MG63 (cell line): ENCODE measurements at places on chromosomes 6 and 20. TPM values are rescaled to one million over a fixed set of nuclear protein-coding genes. Genes with fewer than 3 reads are reported as not detected.

- DNase-seq, result no peak
These were observed 56.5 kb upstream of the ADTRP start for GRCh38 chr6:11835065-11835464.

DNA sequence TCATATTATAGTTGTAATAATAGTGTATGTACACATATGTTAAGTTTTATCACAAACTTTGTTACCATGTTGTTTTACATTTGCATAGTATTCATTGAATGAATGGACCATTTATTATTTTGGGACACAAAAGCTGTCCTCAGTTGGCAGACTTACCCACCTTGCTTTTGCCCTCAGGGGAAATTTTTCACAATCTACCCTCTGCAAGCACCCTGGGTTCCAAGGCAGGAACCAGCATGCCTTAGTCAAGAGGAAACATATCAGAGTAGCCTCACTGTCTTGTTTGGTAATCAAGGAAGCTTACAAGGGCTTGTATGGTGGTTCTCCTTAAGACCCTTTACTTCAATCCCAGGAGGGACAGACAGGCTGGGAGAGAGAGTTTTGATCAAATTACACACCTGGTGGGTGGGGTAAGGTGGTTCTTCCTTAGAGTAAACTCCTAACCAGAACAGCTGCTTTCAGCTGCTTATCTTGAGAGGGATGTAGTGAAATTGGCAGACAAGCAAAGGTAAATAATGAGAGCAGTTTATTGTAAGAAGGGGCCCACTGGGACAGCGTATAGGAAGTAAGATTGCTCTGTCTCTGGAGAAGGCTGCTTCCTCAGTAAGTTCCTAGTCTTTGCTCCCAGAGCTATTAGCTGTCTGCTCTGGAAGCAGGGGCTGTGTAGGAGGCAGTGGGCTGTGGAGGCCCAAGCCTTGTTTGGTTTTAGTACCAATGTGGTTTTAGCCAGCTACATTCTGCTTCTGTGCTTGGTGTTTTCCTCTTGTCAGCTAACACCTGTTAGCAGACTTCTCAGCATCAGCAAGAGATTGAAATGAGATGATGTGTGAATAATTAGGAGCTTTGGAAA is 31.1 kb downstream of the BRPF3 start:
- no peak for DNase-seq

DNA sequence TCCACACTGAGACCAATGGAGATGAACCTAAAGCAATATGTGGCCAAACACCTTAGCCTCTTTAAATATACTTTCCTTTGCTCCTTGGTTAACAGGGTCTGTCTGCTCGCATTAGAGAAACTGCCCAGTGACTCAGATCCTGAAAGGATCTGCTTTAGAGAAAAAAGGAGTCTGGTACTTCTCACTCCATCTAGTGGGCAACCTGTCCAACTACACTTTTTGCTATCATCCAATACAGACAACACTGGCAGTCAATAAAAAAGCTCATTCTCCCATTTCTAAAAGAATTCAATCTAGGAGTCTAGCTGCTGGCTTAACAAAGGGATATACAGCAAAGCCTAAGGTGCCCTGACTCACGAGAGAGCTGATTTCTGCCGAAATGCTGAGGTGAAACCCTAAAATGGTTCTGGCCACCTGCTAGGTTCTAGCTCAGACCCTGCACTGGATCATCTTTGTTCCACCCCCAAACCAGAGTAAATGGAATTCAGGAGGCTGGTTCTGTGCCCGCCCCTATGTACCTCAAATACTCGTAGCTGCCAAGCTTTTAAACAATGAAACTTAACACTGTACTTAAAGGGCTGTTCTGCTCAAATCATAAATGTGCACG is 11.5 kb downstream of the GNL1 start:
- DNase-seq, result no peak

DNA sequence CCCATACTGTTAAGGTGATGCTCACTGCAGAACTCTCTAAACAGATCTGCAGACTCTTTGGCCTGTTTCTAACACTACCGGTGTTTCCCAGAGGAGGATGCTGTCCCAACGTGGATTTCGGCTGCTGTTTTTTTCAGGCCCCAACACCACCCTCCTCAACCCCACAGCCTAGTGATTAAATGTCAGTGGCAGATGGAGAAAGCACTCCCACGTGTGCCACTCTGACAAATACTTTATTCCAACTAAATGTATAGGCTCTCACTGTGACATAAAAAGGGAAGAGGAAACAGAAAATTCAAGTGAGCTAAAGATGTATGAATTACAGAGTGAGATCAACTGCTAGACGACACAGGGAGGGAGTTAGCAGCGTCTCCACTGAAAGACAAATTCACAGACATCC is 3.6 kb downstream of the TBC1D20 start:
- no peak for DNase-seq

DNA sequence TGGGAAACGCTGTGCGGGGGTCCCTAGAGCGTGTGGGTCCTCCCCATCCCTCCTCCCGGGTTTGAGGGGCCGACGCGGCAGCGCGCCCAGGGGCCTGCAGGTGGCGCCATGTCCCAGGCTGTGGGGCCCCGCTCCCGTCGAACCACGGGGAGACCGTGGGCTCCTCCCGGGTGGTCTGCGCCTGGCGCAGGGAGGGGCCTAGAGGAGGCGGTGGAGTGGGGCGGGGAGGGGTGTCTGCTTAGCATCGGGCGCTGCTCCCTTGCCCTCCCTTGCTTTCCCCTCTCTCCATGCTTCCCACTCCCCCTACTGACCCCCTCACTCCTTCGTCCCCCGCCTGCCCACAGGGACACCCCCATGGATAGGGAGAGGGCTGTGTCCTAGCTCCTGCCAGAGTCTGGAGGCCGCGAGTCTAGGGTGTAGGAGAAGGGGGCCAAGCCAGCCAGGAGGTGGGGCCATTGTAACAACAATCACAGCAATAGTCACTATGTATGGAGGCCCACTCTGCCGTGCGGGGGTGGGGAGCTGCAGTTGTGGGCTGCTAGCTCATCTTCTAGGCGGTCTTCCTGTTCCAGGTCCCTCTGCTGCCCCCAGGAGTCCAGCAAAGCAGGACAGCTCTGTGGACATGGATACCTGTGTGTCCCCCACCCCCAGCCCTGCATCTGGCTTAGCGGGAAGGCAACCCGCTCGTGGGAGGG is 51.7 kb downstream of the CHMP4B start:
- peak; percentile 72 for DNase-seq

DNA sequence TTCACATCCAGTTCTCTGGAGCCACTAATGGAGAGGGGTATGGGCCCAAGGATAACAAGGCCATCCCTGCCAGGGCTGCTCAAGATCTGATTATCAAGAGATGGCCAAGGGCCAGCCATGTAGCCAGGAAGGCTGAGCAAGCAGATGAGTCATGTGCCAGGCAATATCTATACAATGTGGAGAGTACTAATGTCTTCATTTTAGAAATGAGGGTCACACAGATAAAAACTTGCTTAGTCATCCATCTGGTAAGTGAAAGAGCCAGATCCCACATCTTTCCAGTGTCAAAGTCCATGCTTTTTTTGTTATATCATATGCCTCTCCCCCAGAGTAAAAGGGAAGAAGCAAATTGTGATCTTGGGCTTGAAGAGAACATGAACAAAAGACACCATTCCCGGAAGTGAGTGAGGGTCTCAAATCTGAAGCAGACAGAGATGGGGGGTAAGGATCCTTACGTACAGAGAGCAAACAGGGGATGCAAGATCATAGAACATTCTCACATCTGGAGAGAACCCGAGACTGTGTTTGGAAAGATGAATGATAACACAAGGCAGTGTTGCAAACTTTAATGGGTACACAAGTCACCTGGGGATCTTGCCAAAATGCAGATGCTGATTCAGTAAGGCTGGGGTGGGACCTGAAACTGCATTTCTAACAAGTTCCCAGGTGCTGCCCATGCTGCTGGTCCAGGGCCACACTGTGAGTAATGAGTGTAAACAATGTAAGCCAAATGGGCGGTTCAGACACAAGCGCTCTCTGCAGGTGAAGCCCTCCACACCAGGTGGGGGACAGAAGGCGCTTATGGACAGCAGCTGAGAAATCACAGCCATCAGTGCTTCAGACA is 20.0 kb upstream of the GSTA3 start:
- peak; percentile 91 for DNase-seq

DNA sequence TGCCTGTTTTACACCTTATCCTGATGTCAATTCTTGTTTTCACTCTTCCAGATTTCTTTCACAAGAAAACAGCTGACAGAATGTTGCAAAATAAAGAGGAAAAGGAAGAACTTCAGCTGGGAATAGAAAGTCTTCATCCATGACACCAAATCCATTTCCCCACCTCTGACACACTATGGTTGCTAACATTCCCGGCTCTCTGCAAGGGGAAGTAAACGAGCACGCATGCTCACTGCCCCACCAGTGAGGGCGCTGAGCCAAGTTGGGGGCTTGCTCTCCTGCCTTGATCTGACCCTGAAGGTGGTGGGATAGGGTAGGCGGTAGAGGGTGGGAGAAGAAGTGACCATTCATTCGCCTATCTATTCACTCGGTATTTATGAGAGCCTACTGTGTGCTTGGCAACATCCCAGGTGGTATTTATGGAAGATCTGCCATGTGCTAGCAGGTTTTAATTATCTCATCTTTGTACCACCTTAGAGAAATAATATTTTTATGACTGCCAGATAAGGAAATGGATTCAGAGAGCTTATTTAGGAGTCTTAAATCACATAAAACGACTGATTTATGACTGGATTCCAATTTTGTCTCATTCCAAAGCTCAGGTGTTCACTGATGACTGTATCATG is 206.2 kb downstream of the FOXC1 start:
- DNase-seq, result no peak

GRCh38 chr6:63584566-63584965 is 12.3 kb downstream of the LOC128125822 start:
- DNase-seq, result no peak

DNA sequence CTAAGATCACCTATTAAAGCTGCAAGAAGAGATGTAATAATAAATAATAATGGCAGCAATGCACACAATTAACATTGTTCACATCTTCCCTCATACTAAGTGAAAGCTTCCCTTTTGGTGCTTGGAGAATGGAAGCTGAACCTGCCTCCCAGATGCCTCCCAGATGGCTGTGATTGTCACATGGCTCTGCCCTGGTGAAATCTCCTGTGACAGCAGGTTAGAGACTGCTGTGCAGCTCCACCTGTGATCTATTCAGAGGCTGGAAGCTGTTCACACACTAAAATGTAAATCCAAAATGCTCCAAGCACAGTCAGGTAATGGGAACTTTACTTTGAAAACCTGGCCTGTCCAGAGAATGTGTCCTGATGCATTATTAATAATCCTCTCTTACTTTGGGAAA is 41.7 kb upstream of the RGS17 start:
- DNase-seq, result no peak

- DNase-seq, result no peak
These were observed 97.4 kb upstream of the IFNGR1 start for GRCh38 chr6:137316626-137317025.

- DNase-seq, result no peak
These were observed 87.8 kb downstream of the L3MBTL3 start for GRCh38 chr6:130105996-130106704.

- DNase-seq, result peak; percentile 80
These were observed 261.4 kb upstream of the IRAK1BP1 start for GRCh38 chr6:78605909-78606446.

DNA sequence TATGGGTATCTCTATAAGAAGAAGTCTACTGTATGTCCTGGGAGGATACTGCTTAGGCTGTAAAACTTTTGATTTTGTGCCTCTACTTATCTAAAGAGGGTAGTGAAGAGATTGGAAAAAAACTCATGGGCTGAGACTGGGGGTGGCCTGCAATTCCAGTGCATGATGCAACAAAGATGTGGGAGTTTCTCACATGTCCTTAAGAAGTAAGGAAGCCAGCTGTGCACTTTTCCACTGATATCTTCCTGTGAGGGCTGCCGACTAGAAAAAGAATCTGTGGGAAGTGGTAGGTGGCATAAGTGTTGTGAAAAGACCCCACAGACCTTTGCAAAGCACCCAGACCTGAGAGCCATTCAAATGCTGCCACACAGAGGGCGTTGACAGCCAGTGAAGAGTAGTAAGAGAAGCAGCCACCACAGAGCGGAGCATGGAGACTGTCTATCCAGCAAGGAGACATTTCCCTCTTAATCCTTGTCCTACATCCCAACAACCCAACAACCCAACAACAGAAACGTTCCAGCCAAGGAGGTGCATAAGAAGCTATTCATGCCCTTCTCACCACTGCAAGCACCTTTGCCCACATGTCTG is 65.1 kb downstream of the PFDN4 start:
- DNase-seq, result no peak

DNA sequence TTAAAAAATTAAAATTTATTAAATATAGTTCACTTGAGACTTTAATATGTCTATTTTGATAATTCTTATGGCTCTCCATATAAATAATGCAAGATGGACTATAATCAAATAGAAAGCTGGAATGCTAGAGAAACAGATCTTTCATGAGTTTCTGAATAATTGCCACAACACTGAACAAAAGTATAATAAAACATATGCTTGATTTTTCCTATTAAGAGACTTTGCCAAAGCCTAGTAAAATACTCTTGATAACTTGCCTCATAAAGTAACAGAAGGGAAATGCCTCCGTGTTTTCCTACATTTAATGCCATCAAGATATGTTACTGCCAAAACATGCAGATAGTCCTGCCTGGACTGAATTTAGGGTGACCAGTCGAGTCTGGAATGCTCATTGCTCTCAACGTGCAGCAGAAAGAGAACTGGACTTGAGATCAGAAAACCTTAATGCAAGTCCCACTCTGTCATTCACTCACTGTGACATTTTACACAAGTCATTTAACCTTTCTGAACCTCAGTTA is 153.2 kb downstream of the AIG1 start:
- DNase-seq, result no peak

DNA sequence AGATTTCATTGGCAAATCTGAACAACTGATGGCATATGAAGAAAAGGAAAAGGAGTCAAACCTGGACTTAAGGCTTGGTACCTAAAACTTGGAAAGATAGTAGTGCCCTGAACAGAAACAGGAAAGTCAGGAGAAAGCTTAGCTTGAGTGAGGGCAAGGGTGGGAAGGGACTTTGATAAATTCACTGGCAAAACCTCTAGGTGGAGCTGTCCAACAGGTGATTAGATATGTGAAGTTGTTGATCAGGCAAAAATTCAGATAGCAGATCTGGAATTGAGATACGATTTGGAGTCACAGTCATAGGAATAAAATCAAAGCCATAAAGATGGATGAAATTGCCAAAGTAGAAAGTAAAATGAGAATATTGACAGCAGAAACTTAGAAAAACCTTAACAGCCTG is 16.1 kb upstream of the ZNF292 start:
- no peak for DNase-seq

DNA sequence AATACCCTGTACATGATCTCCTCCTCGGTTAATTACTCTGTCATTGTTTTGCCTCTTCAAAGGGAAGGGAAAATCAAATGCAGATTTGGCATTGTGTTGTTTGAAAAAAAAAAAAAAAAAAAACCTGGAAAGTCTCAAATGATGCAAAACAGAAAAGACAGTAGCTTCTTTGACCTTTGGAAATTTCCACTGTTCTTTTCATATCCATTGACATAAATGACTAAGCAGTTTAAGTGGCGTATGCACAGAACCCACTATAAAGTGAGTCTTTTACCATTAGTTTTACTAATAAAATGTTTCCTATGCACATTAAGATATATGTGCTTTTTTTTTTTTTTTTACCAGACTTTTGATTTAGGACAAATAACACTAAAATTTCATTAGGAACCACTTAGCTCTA is 704.3 kb downstream of the TFAP2A start:
- no peak for DNase-seq

- no peak for DNase-seq
These were observed 6.6 kb downstream of the CITED2 start for GRCh38 chr6:139367810-139368351.

GRCh38 chr6:47817749-47818148 is 35.9 kb downstream of the OPN5 start:
- DNase-seq, result no peak

- DNase-seq, result no peak
These were observed 75.4 kb downstream of the TMEM244 start for GRCh38 chr6:129785756-129786135.

Gene CAGE1
- 0.49 TPM in 1 of 2 replicates, not detected in the other for total RNA-seq

Gene CCDC170
- total RNA-seq, result not detected in 2 replicates

Gene HIVEP2
- 2.4 and 3.1 TPM in 2 replicates for total RNA-seq

Gene NPBWR2
- total RNA-seq, result not detected in 2 replicates
